CMK (cell line): ENCODE measurements at places on chromosomes 7 and 10.

GRCh38 chr10:74888962-74889661, 62.7 kb downstream of the KAT6B start:
- DNase-seq: no peak

- DNase-seq: no peak
Observed at GRCh38 chr10:14917827-14918226, 36.1 kb downstream of the DCLRE1C start.

- no peak for DNase-seq
Observed at GRCh38 chr10:76230921-76231285, 799.5 kb downstream of the LRMDA start.

- no peak for DNase-seq
Observed at GRCh38 chr7:3767917-3768777, 467.1 kb downstream of the SDK1 start.

GRCh38 chr7:41877118-41877517, 174.2 kb upstream of the INHBA start:
- no peak for DNase-seq

- DNase-seq: no peak
Observed at GRCh38 chr10:128286141-128286761, 160.0 kb upstream of the MKI67 start.

DNA sequence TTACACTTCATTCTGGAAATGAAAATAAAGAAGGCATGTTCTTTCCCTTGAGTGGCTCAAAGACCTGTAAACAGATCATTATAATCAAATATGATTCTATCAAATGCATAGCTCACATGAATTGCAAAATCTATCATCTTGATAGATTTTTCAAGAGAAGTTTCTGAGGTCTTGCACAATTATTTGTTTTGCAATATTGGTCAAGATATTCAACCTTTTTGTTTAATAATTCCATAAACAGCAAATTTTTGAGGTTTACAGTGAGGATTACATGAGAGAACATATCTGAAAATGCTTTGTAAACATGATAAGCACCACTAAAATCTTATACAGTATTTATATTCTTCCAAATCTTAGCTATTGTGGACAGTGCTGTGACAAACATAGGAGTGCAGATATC, 160.8 kb downstream of the HDAC9 start:
- DNase-seq: no peak

DNA sequence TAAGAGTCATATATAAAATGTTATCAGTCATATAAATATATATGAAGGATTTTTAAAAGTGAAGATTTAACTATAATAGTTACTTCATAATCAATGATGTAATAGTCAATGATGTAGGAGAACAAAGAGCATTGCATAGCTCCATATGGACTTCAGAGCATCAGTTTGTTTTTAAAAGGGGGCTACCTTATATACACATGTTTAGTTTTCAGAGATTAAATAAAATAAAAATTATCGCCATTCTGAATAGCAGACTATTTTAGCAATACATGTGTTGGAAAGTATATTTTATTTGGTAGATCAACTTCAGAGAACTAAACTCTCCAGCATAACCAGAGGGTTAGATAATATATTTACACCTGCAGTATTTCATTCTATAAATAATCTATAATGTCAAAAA, 29.1 kb upstream of the EPC1 start:
- DNase-seq: no peak

DNA sequence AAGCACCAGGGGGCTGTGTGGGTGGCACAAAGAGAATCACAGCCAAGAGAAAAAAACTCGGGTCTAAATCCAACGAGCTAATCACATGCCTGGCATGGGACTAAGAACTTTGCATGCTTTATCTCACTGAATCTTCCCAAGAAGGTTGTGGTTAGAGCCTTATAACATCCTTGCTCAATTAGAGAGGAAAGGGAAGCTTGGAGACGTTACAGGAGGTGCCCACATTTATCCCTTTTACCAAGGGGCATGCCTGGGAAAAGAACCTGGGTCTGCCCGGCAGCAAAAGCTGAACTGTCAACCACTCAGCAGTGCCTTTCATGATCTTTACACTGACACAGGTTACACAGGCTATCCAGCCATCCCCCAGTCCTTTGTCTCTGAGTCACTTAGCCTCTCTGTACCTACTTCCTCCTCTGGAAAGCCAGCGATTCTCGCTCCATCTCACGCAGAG, 190.1 kb downstream of the PRPF18 start:
- no peak for DNase-seq

GRCh38 chr10:121921238-121921931, 6.4 kb downstream of the ATE1 start:
- DNase-seq: no peak

GRCh38 chr7:15581352-15581951, 19.6 kb upstream of the AGMO start:
- DNase-seq: no peak

- DNase-seq: no peak
Observed at GRCh38 chr7:5670183-5670935, 111.1 kb downstream of the RNF216 start.

- no peak for DNase-seq
Observed at GRCh38 chr10:14409856-14410458, 79.2 kb upstream of the FRMD4A start.

DNA sequence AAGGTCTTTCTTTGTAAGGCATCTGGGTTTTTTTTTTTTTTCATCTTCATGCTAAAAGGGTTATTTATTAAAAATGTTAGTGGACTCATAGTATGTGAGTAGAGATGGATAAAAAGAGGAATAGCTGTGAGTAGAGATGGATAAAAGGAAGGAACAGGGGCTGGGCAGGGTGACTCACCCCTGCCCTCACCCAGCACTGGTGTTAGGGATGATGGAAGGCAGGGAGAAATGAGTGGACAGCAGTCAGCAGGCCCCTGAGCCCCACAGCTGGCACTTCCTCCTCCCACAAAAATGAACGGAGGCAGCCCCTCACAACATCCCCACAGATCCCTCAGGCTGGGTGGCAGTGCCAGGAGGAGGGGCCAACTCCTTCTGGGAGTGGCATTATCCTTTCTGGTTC, 39.3 kb downstream of the ANTXRL start:
- DNase-seq: no peak

DNA sequence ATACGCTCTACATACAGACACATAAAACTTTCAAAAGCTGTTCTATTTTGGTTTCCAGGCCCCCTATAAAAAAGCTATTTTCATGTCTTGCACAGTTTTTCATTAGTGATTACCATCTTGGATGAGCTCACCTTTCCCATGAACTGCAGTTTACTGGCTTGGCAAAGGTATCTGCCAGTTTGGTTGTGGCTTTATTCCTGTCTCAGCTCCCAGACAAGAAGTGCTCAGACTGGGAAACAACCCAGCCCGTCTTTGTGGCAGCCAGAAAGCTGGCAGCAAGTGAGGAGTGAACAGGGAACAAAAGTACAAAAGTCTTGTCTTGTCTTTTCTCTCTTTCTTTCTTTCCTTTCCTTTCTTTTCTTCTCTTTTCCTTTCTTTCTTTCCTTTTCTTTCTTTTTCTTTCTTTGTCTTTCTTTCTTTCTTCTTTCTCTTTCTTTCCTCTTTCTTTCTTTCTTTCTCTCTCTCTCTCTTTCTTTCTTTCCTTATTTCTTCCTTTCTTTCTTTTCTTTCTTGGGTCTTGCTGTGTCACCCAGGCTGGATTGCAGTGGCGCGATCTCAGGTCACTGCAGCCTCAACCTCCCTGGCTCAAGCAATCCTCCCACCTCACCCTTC, 138.8 kb downstream of the CFAP58 start:
- DNase-seq: no peak

GRCh38 chr10:78342827-78343653, 309.4 kb downstream of the RPS24 start:
- DNase-seq: no peak

GRCh38 chr7:7329326-7329725, 147.0 kb downstream of the C1GALT1 start:
- no peak for DNase-seq
